ENCODE measurements at places on chromosomes 6 and 20.
A peak's percentile ranks its signal among the peaks of the same experiment; 100 is the strongest.

GRCh38 chr6:8108759-8109539 is 6.6 kb upstream of the EEF1E1 start:
- DNase-seq = no peak

GRCh38 chr20:55333798-55334197 is 671.5 kb downstream of the CBLN4 start:
- no peak for DNase-seq

DNA sequence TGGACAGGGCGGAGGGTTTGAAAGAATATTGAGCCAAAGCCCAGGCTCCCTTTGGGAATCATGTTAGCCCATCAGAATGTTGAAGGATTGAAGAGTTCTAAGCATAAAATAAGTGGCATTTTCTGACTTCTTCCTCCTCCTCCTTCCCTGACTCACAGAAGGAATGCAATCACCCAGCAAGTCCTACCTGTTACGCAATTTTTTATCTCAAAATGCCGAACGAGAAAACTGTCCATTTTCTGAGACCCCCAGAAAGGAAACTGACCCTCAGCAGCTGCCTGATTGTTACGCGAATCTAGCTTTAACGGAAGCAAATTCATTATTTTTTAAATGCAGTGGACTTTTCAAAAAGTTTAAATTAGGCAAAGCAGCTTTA is 4.7 kb upstream of the DNAJC5 start:
- DNase-seq = no peak

- DNase-seq = no peak
Measured at GRCh38 chr6:99110029-99110428, 162.3 kb upstream of the FBXL4 start.

GRCh38 chr6:131728296-131728939 is 17.6 kb upstream of the CTAGE9 start:
- no peak for DNase-seq

- DNase-seq = peak; percentile 90
Measured at GRCh38 chr6:157323966-157324300, 614 bp upstream of the TMEM242 start.

DNA sequence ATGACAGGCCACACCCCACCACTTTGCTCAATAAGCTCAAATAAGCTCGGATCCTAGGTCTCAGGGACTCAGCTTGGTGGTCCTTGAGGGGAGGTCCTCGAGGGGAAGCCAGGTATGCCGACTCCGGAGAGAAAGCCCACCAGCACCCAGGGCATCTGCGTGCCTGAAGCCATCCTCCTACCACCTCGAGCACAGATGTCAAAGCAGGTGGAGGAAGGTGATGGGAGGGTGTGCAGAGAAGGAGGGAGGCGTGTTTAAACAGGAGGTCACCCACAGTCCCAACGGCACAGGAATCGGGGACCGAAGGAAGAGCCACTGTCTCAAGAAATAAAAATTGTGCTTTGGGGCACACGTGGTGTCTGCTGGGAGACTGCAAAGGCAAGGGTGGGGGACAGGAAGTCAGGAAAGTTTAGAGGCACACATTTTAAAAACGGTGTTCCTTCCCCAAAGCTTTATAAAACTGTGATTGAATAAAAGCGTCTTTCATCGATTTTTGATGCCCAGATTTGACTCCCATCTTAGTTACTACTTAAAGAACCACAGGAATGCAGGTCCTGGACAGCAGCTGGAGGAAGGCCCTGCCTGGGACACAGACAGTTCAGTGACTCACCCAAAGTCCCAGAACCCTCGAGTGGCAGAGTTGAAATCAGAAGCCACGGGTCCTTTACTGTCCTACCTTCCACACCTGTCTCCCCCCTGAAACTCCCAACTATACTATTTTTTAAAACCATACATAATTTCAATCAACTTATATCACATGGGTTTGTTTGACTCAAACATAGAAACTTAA is 221.0 kb upstream of the PDE10A start:
- peak; percentile 36 for DNase-seq

DNA sequence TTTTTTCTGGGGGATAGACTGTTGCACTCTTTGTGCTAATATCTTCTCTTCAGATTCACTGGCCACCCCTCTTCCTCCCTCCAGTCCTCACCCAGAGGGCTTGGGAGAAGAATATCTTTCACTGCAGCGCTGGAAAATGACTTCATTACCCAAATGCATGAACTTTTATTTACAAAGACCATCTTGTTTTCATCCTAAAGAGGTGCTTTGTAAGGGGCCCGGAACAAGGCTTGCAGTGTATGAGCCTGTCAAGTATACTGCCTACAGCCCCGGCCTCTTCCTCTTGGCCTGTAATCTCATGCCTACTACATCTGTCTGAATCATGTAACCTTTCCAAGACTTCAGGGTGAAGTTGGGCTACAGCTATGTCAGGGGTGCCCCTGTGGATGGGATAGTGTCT is 554 bp upstream of the LAMA4 start:
- no peak for DNase-seq

DNA sequence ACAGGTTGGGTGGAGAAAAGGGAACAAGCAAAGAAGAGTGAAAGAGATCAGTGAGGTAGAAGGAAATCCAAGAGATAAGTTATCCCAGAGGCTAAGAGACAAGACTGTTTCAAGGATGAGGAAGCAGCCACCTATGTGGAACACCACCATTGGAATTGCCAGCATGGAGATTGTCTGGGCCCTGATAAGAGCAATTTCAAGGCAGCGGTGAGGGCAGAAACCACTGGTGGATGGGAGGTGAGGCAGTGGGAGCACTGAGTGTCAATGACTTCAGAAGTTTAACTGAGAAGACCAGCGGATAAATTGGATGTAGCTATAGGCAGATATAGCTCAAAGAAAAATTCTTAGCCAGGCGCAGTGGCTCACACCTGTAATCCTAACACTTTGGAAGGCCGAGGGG is 56.7 kb downstream of the SNX5 start:
- DNase-seq = no peak

DNA sequence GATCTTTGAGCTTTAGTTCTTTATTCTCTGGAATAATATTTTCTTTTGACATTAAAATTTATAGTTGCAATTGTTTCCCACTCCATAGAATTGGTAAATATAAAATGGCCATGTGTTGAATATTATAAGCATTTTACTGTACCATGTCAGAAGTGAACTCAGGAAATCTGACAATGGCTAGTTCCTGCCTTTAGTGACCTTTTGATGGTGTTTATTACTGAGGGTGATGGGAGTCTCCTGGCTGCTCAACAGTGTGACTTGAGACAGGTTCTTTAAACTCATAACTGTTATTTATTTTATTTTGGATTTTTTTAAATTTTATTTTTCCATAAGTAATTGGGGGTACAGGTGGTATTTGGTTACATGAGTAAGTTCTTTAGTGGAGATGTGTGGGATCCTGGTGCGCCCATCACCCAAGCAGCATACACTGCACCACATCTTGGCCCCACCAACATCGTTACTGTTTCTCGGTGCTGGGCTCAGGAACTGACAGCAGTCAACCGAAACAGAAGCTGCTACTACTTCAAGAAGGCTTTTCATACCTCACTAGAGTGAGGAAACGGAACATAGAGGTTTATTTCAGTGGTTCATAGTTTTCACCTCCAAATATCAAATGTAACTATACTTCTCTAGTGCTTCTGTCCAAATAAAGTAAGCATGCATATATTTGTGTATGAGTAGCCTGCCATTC is 90.4 kb downstream of the PLEKHG1 start:
- DNase-seq = no peak

GRCh38 chr20:36860339-36860738 is 15.6 kb upstream of the TLDC2 start:
- no peak for DNase-seq

DNA sequence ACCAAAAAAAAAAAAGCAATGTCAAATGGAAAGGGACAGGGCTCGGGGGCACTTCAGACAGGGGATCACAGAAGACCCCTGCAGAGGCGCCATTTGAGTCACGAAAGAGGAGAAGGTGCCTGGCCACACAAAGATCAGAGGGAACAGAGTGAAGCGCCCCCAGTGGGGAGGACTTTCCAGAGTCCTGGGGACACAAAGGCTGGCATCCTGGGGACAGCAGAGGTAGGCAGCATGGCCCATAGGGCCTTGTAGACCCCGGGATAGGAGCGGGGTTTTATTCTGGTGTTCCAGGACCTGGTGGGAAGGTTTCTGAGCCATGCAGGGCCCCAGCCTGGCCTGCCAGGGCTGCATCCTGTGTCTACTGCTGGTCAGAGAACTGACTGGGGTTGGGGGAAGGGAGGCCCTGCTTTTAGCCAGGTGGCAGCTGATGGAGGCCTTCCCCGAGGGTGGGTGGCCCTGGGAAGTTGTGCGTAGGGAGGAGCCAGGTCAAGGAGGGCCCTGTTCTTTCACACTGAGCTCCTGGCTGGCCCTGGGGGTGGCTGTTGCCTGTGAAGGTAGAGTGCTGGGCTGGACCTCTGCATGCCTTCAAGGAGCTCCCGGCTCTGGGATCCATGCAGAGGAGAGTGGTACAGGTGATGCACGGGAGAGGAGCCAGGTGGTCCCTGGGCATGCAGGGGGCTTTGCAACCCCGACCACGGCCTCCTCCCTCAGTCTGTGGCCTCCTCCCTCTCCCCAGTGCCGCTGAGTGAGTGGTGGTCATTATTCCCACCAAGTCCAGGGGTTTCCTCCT is 117.9 kb downstream of the CDH4 start:
- no peak for DNase-seq

DNA sequence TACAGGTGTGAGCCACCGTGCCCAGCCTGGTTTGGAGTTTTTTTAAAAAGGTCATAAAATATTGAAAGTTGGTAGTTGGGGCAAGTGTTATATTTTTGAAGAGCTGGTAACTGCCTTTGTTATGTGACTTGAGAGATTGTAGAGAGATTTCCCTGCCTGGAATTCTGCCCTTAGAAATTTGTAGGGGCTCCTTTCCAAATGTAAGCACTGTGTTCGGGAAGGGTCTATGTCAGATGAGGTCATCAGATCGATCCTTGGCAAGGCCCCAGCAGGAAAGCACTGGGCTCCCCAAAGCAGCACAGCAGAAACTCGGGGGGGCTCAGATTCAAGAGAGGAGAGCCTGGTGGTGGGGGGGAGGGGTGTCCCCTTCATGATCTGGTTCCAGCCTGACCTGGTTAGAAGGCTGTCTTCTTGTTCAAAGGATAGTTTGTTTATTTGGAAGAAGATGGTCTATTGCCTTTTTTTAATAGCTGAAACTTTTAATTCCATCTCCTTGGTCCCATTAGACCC is 220.2 kb downstream of the UST start:
- DNase-seq = no peak

DNA sequence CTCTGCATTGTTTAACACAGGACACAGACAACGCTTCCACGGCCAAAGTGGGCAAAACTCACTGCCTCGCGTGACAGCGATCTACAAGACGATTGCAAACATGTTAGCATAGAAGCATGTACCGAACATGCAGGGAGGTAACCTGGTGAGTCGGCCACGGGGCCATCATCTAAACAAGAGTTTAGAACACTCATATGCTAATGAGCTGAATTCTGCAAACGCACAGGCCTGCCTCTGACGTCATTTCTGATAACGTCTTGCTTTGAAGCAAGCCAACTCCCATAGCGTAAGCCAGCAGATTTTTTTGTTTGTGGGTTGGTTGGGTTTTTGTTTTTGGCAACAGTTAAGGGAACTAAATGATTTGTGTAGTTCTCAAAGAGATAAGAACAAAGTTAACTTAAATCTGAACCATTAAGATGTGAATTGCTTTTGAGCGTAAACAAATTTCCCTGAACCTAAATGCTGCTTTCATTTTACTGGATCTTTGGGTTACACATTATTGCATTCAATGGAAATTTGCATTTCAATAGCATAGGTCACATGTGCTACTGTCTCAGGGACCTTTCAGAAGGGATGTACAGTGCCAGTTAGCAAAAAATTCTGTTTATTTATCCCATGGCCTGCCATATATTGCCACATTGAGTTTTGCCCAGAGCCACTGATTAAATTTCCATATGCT is 184.5 kb upstream of the PDE10A start:
- DNase-seq = no peak

GRCh38 chr20:11445161-11445560 is 472.5 kb upstream of the BTBD3 start:
- no peak for DNase-seq

- DNase-seq = peak; percentile 83
Measured at GRCh38 chr6:36759148-36759759, 61.6 kb downstream of the RAB44 start.

- no peak for DNase-seq
Measured at GRCh38 chr20:23227274-23227673, 123.3 kb upstream of the NXT1 start.

DNA sequence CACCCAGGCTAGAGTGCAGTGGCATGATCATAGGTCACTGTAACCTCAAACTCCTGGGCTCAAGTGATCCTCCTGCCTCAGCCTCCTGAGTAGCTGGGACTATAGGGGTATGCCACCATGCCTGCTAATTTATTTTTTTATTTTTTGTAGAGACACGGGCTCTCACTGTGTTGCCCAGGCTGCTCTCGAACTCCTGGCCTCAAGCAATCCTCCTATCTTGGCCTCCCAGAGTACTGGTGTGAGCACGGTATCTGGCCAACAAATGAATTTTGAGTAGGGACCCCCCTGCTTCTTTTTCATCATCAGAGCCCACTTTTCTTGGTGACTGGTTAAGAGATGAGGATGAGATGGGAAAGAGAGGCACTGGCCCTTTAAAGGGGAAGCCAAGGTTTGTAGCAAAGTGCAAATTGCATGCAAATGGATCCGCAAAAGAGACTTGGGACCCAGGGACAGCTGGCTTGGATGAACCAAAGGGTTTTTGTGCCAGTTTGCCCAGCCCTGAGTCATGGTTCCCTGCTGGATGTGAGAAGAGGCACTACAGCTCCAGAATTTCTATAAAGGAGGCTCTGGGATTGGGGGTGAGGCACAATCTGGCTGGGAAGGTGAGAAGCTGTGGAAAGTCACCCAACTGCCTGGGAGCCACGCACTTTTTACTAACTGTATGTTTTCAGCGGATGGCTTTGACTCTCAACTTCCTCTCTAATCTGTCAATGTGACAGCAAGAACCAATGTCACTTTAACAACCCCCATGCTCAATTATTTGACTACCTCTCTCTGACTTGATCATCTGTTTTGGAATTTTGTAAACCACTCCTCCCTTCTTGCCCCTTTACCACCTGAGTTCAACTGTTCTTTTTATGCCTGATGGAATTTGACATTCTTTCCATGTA is 58.7 kb upstream of the RNF24 start:
- no peak for DNase-seq

DNA sequence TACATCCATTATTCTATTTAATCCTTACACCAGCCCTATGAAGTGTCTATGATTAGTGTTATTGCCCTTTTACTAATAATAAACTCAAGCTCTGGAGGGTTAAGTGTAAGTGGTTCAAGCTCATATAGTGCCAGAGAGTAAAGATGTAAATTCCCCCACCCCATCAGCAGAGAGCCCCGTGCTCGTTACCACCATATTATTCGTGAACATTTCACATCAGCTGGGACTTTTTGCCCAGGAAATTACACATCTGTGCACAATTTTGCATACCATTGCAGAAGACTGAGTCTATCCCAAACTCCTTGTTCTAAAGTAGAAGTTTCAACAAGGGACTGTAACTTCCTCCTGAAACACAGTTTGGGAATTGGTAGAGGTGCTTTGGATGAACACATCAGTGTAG is 220.1 kb downstream of the BCAS1 start:
- no peak for DNase-seq

GRCh38 chr20:60494476-60494875 is 536.3 kb downstream of the CDH26 start:
- no peak for DNase-seq

GRCh38 chr20:18256440-18257090 is 31.8 kb upstream of the ZNF133 start:
- DNase-seq = no peak

GRCh38 chr6:132298344-132298949 is 102.8 kb downstream of the MOXD1 start:
- peak; percentile 66 for DNase-seq

GRCh38 chr6:144195671-144196270 is 45.5 kb downstream of the STX11 start:
- DNase-seq = peak; percentile 38

GRCh38 chr20:41643504-41643938 is 25.3 kb upstream of the CHD6 start:
- DNase-seq = peak; percentile 52
